ENCODE measurements at places on chromosomes 13 and 19.

- DNase-seq = no peak
Measured at GRCh38 chr19:47539747-47540311, 25.0 kb upstream of the NAPA start.

- no peak for DNase-seq
Measured at GRCh38 chr13:34657716-34658115, 284.4 kb upstream of the NBEA start.

- no peak for DNase-seq
Measured at GRCh38 chr19:38337360-38337653, 1.7 kb downstream of the CATSPERG start.

GRCh38 chr13:39876258-39876657 lies 220.8 kb downstream of the COG6 start:
- no peak for DNase-seq

DNA sequence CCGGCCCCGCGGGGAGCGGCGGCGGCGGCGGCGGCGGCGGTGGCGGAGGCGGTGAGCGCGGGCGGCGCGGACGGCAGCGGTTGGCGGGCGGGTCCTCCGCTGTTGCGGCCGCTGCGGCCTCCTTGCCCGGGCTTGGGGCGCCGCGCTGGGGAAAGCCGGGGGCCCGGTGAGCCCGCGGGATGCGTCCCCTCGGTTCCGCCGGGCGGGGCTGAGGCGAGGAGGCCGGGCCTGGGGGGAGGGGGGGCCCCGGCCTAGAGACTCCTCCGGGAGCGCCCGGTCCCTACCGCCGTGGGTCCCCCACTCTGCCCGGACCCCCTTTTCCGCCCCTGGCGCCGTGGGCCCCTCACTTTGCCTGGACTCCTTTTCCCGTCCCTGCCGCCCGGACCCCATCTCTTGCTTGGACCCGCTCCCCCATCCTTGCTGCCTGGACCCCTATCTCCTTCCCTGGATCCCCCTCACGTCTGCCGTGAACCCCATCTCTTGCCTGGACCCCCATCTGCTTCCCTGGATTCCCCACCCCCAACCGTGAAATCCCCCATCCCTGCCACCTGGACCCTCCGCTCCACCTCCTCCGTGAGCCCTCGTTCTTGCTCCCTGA lies 28.6 kb upstream of the NDUFS7 start:
- no peak for DNase-seq

DNA sequence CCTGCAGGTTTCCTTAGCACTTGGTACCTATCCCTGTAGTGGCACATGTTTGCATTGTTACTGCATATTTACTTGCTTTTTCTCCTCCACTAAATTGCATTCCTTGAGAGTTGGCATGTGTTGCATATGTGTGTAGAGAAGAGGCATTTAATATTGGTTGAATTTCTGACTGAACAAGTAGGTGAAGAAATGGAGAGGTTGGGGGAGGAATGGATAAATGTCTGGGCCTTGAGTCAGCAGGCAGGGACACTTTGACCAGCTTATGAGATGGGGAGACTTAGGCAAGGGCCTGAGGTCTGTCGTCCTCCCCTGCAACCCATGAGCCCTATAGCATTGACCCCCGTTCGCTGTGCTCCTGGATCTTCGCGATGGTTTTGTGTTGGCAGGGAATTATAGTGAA lies 2.0 kb upstream of the GPR18 start:
- DNase-seq = no peak

DNA sequence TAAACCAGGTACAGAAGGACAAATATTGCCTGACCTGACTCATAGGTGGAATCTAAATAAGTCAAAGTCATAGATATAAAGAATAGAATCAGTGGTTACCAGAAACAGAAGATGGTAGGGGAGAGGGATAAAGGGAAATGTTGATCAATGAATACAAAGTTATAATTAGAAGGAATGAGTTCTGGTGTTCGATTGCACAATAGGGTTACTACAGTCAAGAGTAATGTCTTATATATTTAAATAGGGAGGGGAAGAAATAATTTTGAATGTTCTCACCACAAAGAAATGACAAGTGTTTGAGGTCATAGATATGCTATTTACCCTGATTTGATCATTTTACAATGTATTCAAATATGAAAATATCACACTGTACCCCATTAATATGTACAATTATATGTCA lies 1541.2 kb downstream of the SLITRK1 start:
- no peak for DNase-seq

GRCh38 chr13:30832845-30833332 lies 73.2 kb upstream of the MEDAG start:
- no peak for DNase-seq

DNA sequence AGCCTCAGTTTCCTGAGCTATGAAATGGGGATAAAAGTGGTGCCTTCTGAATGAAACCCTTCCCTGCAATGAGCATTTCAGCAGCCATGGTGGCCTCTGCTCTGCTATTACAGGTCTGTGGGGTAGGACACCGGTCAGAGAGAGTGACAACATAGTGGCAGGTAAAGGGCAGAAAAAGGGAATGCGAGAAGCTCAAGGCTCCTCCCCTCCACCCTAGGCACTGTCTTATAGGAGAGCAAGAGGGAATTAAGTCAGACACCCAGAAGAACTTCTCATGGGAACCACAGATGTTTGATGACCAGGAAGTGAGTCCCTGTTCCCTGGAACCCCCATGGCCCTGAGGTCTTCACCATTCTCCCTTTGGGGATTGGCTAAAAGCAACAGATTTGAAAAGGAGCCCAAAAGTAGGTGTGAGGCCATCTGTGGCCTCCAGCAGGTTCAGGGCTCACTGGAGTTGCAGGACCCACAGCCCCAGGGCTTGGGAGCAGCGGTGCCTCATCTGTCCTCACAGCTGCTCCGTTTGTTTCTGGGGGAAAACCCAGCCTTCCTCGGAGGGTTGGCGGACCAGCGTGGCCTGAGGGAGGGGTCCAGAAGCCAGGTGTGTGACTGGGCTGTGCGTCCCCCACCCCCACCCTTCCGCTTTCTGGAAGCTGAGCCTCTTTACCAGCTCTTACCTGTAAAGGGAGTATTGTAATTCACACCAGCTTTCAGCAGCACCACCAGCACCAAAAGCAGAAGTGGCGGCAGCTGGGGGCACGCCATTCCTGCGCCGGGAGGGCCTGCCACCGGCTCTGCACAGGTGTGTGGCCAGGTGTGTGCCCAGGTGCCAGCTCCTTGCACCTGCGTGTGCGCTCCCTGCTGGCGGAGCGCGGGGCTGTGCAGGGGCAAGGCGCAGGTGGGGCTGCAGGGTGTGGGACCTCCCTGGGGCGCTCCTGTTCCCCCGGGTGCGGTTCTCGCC lies 19.4 kb downstream of the IQCN start:
- DNase-seq = no peak

DNA sequence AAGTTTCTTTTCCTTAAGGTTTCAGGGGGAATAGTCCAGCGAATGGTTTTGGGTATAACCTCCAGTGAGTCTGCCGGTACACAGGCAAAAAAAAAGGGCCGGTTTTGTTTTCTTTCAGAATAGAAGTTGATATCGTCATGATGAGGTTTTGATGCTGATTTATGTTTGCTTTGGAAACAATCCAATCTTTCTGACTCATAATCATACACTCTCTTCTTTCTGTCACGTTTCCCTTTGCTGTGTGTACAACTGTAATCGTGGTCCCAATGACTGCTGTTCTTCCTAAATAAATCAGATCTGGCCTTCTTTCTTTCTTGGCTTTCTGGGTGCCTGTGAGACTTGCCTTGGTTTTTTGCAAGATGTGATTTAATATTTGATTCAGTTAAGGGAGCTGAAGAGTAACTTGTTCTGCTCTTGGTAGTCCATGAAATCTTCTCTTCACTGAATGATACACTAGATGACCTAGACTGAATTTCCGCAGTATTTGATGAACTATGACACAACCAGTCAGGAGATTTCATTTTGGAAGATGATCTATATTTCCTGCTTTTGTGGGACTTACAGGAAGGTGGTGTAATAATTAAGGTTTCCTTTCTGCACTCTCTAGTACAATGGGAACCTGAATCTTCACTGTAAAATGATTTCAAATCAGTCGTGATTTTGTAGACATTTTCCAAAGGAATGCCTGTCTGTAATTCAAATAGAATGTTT lies 34.9 kb upstream of the METTL21C start:
- no peak for DNase-seq

- no peak for DNase-seq
Measured at GRCh38 chr19:14310055-14310454, 71.2 kb upstream of the ADGRE5 start.

GRCh38 chr19:2223959-2224358 lies 12.2 kb downstream of the PLEKHJ1 start:
- DNase-seq = no peak

- no peak for DNase-seq
Measured at GRCh38 chr13:49366841-49367240, 77.0 kb downstream of the CAB39L start.

GRCh38 chr19:29963576-29963975 lies 21.5 kb downstream of the URI1 start:
- no peak for DNase-seq

GRCh38 chr13:42615691-42616090 lies 41.7 kb downstream of the TNFSF11 start:
- no peak for DNase-seq

DNA sequence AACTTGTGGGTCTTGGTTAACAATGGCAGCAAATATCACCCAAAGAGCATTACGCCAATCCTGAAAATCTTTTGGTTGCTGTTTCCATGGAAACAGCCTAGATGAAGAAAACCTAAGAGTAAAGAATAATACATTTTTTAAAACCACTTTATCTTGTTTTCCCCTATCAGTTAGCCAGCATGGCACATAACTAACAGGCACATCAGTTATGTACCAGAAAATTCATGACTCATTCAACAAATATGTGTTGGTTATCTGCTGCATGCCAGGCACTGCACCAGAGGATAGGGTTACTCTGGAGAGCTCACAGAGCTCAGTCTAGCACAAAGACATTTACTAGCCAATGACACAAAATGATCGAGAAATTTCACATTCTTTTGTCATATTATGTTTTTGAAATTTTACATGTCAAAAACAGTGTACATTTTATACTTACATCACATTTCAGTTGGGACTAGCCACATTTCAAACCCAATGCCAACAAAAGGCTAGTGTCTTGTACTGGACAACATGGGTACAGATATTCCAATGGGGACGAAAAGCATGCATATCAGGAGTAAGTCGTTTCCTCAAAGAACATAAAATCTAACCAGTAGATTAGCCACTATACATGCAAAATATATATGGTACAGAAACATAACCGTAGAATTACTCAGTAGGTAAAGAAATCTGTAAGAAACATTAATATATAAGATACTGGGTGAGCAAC lies 20.3 kb downstream of the LNX2 start:
- DNase-seq = no peak

GRCh38 chr13:38670627-38671026 lies 16.2 kb upstream of the FREM2 start:
- no peak for DNase-seq

DNA sequence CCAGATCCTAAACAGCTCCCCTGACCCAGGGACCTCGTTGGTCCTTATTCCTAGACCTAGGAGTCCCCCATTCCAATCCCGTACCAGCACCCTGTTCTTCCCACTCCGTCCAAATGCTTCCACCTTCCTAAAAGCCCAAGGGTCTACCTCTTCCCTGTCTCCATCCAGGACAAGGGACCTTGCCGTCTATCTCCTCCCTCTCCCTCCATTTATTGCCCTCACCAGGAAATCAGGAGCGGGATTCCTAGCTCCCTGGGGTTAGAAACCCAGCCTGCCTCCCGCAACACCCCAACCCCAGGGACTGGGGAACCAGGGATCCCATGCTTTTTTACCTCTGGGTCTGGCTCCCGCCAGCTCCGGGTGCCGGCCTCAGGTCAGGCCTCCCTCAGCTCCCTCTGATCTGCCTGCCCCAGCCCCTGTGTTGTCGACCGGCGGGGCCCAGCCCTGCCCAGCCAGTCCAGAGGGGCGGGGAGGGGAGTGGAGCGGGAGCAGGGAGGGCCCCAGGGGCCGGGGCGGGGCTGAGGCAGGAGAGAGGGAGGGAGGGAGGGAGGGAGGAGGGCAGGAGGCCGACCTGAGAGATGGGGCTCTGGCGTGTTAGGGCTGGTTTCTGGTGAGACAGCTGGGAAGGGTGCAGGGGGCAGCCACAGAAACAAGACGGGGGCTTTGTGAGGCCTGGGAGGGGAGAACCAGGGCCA lies at the start of gene B3GNT8:
Gene B3GNT8 (minus strand): TSS at position 423 of the 695 bp plus-strand sequence. CDS start 596 bp downstream, outside the sequence.
- no peak for DNase-seq

- no peak for DNase-seq
Measured at GRCh38 chr19:54422136-54422535, 6.9 kb downstream of the TTYH1 start.

- no peak for DNase-seq
Measured at GRCh38 chr19:21398851-21399250, 1.9 kb downstream of the ZNF493 start.

DNA sequence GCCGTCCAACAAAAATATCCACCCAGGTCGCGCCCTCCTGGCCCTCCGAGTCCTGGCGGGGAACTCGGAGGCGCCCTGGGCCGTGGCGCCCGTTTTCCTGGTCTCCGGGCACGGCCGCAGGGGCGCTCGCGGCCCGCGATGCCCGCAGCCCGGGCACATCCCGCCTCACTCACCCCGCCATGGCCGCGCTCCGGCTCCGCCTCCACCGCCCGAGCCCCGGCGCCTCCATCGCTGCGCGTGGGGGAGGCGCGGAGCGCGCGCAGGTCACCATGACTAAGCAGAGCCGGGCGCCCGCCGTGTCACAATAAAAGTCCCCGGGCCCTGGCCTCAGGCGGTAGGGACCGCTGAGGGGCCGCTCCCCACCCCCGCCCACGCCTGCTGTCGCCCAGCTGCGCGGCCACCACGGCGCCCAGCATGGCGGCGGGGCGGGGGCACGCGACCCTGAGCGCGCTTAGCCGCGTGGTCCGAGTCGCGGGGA lies 593 bp downstream of the KEAP1 start:
- DNase-seq = peak; percentile 92

DNA sequence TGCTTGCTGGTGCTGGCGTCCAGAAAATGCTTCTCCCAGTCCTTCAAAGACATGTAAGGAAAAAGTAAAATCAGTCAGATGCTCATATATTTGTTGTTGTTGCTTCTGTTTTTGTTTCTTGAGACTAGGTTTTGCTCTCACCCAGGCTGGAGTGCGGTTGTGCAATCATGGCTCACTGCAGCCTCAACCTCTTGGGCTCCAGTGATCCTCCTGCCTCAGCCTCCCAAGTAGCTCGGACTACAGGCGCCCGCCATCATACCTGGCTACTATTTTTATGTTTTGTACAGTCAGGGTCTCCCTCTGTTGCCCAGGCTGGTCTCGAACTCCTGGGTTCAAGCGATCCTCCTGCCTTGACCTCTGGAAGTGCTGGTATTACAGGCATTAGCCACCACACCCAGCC lies 11.0 kb upstream of the EPS15L1 start:
- DNase-seq = no peak

GRCh38 chr13:31437975-31438374 lies 238.2 kb downstream of the B3GLCT start:
- no peak for DNase-seq

GRCh38 chr13:74134221-74134776 lies at the start of gene KLF12:
TSS of gene KLF12 (minus strand) at chr13:74134404.
- peak; percentile 65 for DNase-seq

- no peak for DNase-seq
Measured at GRCh38 chr19:6518145-6518911, 12.5 kb upstream of the TNFSF9 start.

GRCh38 chr13:114164681-114165429 lies 14.2 kb upstream of the CFAP97D2 start:
- no peak for DNase-seq

- DNase-seq = no peak
Measured at GRCh38 chr13:56713656-56714055, 427.1 kb upstream of the PRR20A start.

Data from C1 segment of cervical spinal cord (tissue), 14 donors.